ENCODE measurements at places on chromosomes 7 and 10.

DNA sequence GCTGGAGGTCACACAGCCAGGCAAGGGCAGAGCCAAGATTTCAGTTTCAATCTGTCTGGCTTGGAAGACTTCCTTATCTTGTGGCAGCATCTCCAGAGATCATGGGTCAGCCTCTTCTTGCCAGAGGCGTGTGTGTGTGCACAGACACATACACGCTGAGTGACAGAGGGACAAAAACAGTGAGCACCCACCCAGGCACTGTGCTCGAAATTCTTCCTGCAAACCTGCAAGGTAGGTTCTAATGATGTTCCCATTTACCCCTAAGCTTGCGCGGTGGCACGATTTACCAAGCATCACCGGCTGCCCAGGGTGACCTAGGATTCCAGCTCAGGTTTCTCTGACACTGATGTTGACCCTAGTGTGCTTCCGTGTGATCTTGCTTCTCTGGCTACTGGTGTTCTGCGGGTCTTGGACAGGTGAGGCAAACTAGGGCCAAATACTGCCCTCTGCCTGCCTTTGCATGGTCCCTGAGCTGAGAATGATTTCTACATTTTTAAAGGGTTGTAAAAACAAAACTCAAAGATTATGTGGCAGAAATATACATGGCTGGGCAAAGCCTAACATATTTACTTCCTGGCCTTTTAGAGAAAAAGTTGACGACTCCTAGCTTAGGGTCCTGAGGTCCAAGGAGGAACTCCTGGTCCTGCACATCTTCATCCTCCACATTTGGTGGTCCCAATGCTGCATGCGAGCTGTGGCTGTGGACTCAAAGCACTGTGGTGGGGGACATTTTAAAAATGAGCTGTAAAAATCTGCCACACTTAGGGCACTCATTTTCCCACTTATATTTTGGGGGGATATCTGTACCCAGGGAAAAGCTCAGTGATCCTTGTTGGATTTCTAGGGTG lies 268.5 kb downstream of the RPS24 start:
- no peak for DNase-seq

- DNase-seq: no peak
Measured at GRCh38 chr7:117839507-117839906, 33.7 kb downstream of the CTTNBP2 start.

DNA sequence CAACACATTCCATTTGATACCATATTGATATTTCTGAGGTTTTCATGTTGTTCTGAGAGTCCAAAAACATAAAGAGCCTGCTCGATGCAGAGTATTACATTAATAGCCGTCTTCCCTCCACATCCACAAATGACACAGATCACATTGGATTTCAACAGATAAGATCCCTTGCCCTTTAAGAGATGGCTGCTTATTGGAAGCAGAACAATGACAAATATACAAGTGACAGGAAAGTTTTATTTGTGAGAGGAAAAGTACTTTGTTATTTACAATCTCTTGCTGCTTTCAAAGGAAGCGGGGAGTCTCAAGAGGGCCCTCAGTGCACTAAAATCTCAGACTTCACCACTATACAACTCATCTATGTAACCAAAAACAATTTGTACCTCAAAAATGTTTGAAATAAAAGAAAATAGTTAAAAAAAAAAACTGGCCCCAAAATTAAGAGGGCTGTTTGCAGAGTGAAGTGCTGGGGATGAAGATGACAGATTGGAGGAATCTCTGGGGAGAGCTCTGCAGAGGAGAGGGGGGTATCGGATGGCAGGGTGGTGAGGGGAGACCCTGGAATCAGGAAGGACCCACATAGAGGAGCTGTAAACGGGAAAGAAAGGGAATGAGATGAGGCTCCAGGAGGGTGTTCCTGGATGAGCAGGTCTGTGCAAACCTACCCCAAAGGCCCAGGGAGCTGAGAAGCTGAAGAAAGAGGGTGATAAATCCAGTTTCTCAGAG lies 42.5 kb upstream of the ZNF438 start:
- no peak for DNase-seq

DNA sequence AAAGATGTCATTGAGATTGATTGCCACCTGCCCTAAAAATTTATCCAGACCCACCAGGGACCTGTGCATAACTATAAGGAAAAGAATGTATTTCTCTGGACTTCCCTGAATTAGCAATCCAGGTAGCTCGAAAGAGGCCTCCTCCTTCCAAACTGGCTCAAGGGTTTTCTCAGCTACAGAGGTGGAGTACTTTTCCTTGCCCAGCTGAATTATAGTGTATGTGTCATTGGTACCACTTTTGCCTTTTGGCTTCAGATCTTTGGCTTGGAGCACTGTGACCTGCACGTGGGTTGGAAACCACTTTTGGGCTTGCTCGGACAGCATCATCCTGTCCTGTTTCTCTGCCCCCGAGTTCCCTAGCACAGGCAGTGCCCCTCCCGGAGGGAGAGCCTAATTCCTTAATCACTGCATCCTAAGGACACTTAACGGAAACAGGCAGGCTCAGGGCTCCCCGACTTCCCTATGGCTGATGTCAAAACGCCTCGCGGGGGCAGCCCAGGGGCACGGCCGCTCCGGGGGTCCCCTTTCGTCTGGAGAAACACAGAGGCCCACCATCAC lies 825 bp downstream of the RAB11FIP2 start:
- no peak for DNase-seq

- DNase-seq: no peak
Measured at GRCh38 chr10:30538086-30538485, 91.5 kb downstream of the LYZL2 start.

DNA sequence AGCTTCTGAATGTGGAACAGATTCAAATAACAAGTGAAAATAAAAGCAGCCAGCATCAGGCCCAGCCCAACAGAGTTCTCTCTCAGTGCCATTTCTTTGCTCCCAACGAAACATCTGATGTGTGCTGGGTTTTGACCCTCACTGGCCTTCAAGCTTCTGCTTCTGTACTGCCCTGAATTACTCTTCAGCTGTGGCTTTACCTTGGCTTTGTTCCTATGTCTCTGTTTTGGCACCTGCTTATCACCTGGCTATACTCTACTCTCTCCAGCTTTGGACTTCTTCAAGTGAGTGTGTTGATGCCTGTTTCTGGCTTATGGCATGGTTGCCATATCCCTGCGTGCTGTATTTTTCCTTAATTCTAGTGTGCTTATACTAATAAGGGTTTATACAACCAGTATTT lies 768.3 kb downstream of the SORCS1 start:
- no peak for DNase-seq

DNA sequence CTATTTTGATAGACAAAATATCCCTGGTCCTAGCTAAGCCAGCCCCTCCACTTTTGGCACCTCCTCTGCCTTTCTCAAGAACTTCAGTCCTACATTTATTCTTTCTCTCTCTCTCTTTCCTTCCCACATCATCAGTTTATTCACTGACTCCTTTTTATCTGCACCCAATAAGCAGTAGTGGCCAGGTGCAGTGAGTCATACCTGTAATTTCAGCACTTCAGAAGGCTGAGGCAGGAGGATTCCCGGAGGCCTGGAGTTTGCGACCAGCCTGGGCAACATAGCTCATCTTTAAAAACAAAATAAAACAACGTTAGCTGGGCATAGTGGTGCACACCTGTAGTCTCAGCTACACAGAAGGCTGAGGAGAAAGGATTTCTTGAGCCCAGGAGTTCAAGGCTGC lies 19.4 kb upstream of the NRP1 start:
- DNase-seq: no peak

- DNase-seq: no peak
Measured at GRCh38 chr10:78148216-78148960, 114.7 kb downstream of the RPS24 start.

DNA sequence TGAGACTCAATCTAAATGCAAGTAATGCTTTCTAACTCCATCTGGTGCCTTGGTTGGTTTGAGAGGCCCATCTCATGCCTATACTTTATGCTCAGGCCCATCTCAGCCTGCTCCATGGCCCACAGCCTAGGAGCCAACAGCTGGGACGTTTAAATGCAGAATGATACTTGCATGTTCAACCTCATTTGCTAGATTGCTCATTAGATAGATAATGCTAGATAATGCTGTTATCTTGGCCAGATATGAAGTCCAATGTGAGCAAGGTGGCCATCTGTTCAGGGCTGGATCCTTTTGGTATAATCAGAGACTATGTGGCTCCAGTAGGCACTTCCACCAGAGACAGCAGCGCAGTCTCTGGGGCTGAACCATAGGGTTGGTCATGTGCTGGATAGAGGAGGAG lies 321.6 kb upstream of the PHYHIPL start:
- no peak for DNase-seq

- no peak for DNase-seq
Measured at GRCh38 chr7:46775776-46776175, 806.1 kb downstream of the TNS3 start.

- DNase-seq: no peak
Measured at GRCh38 chr10:80685355-80685754, 147.7 kb downstream of the SH2D4B start.

DNA sequence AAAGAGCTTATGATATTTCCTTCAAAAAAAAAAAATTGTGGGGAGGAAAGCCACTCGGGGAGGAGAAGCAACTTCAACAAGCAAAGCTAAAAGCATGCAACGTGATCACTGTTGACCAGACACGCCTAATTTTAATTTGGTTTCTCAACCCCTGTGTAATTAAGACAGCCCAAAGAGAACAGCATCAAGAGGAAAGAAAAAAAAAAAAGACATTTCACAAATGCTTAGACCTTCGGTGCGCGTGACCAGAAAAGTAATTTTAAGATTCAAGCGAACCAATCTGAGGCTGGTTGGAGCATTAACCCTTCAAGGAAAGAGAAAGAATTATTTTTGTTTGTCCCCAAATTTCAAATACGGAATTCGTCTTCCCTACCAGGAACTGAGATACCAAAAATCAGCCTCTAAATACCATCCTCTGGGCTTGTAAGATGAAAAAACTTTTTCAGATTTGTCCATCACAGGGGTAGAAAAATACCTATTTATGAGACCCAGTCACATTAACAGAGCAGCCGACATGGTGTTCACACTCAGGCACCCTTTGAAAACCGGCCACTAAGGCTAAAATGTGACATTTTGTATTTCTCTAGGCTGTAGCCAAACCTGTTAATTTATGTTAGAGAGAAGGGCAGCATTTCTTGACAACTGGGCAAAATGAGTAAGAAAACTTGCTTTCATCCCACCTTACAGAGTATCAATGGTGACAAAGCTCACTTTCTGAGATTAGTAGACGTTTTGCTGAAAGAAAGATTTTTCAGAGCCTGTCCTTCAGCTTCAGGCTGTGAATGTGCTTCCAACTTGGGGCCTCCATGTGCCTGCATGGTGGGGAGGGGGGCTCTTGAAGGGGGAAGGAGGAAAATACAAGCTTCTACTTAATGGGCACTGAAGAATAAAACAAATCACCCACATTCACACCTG lies 179.9 kb upstream of the KLF14 start:
- no peak for DNase-seq

- DNase-seq: no peak
Measured at GRCh38 chr7:38822549-38822948, 86.4 kb downstream of the VPS41 start.

DNA sequence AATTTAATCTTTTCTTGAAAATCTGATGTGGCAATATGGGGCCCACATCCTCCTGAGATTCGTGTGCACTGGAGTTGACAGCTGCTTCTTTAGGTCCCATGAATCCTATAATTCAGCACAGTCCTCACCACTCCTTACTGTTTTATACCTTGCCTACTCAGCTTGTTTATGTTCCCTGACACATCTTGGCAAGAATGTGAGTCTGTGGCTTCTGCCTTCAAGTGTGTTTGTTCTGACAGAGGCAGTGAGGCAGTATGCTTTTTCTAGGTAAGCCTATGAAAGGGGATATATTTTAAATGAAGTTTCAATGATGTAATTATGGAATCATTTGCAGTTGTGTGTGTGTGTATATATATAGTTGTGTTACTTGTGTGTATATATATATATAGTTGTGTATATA lies 106.4 kb downstream of the AMPH start:
- DNase-seq: no peak

DNA sequence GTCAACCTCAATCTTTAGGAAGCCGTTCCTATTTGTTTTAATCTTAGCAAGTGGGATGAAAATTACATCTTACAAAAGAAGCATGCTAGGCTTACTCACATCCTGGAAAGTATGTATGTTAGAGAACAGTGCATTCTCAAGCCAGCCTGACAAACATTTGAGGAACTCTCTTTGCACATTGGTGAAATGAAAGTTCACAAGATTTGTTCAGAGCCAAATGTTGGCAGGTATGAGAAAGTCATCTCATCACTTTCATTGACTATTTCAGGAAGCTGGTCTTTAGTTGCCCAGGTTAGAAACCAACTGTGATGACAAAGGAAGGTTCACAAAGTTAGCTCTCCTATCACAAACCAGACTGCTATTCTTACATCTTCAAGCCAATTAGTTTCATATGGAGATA lies 57.1 kb downstream of the ABCB1 start:
- DNase-seq: no peak

DNA sequence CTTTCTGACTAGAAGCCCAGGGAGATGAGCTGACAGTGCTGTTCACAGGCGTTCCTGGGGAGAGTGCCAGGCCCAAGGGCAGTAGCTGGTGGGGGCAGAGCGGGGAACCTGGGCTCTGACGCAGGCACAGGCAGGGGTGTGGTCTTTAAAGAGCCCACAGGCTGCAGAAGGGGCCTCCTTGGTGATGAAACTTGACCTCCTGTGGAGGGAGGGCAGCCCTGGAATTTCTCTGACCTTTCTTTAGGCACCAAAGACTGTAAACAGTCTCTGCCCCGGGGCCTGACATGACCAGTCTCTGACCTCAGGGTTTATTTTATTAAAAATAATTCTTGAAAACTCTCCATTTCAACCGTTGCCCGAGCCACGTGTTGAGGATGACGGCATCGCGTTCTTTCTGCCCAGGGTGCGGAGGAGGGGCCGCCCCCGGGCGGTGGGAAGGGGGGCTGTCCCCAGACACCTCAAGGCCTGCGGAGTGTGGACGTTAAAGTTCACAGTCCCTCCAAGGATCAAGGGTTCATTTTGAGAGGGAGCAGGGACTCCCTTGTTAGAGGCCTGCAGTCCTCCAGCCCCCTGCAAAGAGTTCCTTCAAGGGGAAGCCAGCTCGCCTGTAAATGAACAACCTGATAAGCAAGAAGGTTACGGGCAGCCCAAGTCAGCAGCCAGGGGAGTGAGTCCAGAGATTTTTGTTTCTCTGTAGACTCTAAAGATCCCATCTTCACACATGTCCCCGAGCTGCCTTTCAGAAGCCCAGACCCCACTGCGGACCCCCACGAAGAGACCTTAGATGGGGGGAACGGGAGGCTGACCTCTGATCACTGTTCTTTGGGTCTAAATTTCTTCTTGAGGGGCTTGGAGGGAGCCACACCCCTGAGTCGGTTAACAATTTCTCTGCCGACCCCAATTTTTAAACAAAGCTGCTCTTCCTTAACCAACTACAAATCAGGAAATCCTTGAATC lies 128.9 kb downstream of the VIPR2 start:
- no peak for DNase-seq

- no peak for DNase-seq
Measured at GRCh38 chr7:68107261-68107660, 1110.6 kb downstream of the TYW1 start.

GRCh38 chr10:21737106-21737505 lies 203.1 kb downstream of the MLLT10 start:
- DNase-seq: no peak

DNA sequence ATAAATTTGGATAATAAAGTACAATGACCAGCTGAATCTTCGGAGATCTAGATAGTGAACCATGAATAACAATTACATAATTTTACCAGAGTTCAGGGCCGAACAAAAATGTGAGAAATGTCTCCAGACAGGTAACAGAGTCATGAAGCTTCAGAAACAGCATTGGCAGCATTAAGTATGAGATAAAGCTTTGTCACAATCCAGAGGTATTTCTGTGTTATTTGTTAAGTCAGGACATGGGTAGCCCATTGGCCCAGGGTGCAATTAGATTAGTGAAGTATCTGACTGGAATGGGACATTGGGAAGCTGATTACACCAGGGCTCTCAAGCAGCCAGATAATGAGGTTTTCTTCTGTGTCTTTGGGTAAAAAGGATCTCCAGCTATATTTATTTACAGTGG lies 184.2 kb upstream of the PPP1R3A start:
- no peak for DNase-seq
